Glutamatergic neuron (in vitro differentiated cells): ENCODE measurements at places on chromosomes 6 and 20. TPM values are rescaled to one million over a fixed set of nuclear protein-coding genes. Genes with fewer than 3 reads are reported as not detected.

TREM1 gene
- total RNA-seq, result not detected

- H3K4me1 ChIP-seq, result peaks cover 19% of the 10 kb centered on the region
- no peak overlapping the region for H3K27ac ChIP-seq
- H3K4me3 ChIP-seq, result no peak overlapping the region
- DNase-seq, result no peak
- H3K27me3 ChIP-seq, result peaks cover 3% of the 10 kb centered on the region
These were observed 34.2 kb downstream of the DTNBP1 start for GRCh38 chr6:15628499-15629131.

DNA sequence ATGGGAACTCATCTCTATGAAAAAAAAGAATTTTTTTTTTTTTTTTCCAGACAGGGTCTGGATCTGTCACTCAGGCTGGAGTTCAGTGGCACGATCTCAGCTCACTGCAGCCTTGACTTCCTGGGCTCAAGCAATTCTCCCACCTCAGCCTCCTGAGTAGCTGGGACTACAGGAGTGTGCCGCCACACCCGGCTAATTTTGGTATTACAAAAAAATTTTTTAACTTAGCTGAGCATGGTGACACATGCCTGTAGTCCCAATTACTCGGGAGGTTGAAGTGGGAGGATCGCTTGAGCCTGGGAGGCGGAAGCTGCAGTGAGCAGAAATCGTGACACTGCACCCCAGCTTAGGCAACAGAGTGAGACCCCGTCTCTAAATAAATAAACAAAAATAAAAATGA is 7.5 kb downstream of the DEF6 start:
- H3K4me3 ChIP-seq, result no peak overlapping the region
- peaks cover 4% of the 10 kb centered on the region for H3K36me3 ChIP-seq
- no peak overlapping the region for H3K27ac ChIP-seq
- H3K27me3 ChIP-seq, result peaks cover 2% of the 10 kb centered on the region
- peaks cover 6% of the 10 kb centered on the region for H3K4me1 ChIP-seq
- no peak for DNase-seq

DNA sequence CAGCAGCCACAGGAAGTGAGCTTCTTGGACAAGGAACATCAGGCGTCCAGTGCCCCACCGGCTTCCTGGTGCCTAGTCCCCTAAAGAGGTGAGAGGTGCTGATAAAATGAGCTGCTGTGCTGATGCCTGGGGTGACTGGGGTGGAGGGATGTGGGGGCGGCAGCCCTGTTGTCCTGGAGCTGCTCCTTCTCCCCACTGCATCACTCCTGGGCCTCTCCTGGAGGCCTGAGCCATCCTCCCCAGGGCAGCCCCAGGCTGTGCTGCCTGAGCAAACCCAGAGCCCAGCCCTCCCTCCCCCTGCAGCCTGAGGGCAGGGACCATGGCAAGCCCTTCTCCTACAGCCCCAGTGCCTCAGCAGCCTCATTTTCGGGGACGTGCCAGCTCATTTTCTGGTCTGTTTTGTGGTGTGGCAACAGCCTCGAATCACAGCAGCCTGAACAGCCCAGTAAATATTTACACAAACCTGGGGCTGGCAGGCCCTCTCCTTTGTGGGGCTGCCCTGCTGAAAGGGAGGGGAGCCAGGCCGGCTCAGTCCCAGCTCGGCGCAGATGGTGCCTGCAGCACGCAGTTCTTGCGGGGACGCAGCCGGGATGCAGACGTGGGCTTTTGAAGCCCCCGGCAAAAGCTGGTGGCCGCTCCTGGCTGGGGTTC is 259.9 kb downstream of the DLL1 start:
- peaks cover 8% of the 10 kb centered on the region for H3K27me3 ChIP-seq
- peaks cover 29% of the 10 kb centered on the region for H3K36me3 ChIP-seq
- H3K4me3 ChIP-seq, result no peak overlapping the region
- no peak overlapping the region for H3K27ac ChIP-seq

HLA-DRB1 gene
- 0.34 TPM for total RNA-seq

ZNF292 gene
- total RNA-seq, result 89.9 TPM

CPNE5 gene
- total RNA-seq, result 2.9 TPM

GRCh38 chr20:3887876-3888620 is 1.1 kb upstream of the PANK2 start:
- peaks cover 12% of the 10 kb centered on the region for H3K27me3 ChIP-seq
- peak overlapping the region; percentile 85 for H3K4me3 ChIP-seq
- peaks cover 9% of the 10 kb centered on the region for H3K36me3 ChIP-seq
- H3K27ac ChIP-seq, result peak overlapping the region; percentile 97
- DNase-seq, result peak; percentile 34

ARFGEF3 gene
- 15.3 TPM for total RNA-seq

- peaks cover 2% of the 10 kb centered on the region for H3K4me1 ChIP-seq
- no peak overlapping the region for H3K4me3 ChIP-seq
- H3K27ac ChIP-seq, result no peak overlapping the region
- no peak for DNase-seq
- no peaks in the 10 kb centered on the region for H3K36me3 ChIP-seq
- H3K27me3 ChIP-seq, result peaks cover 5% of the 10 kb centered on the region
These were observed 26.3 kb downstream of the C6orf89 start for GRCh38 chr6:36912030-36912454.

- no peak overlapping the region for H3K4me3 ChIP-seq
- H3K4me1 ChIP-seq, result peaks cover 28% of the 10 kb centered on the region
These were observed 259.5 kb upstream of the JARID2 start for GRCh38 chr6:14986370-14986769.

MUCL3 gene
- not detected for total RNA-seq

GRCh38 chr6:1860756-1861348 is 251.1 kb downstream of the FOXC1 start:
- H3K27ac ChIP-seq, result no peak overlapping the region
- no peak overlapping the region for H3K4me3 ChIP-seq
- no peak for DNase-seq
- H3K36me3 ChIP-seq, result no peaks in the 10 kb centered on the region
- H3K4me1 ChIP-seq, result peaks cover 29% of the 10 kb centered on the region

DNA sequence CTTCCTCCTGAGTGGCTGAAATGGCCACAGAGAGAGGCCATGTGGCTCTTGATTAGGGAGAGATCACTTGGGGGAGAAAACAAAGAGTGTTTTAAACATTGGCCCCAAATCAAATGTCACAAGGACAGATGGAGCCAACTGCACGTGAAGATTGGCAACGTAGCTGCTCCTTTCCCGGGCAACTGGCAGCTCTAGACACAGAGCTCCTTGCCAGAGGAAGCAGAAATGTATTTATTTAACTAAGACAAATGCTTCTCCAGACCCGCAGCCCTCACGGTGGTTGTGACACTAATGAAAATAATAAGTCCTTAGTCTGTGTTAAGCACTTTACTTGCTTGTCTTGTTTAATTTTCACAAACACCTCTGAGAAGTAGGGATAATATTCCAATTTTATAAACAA is 49.6 kb upstream of the DSN1 start:
- peaks cover 6% of the 10 kb centered on the region for H3K27me3 ChIP-seq
- DNase-seq, result no peak
- peak overlapping the region; percentile 43 for H3K27ac ChIP-seq

- DNase-seq, result no peak
- H3K36me3 ChIP-seq, result no peaks in the 10 kb centered on the region
- peaks cover 2% of the 10 kb centered on the region for H3K27me3 ChIP-seq
- H3K27ac ChIP-seq, result no peak overlapping the region
These were observed 2.3 kb upstream of the MAS1L start for GRCh38 chr6:29490055-29490454.

DNA sequence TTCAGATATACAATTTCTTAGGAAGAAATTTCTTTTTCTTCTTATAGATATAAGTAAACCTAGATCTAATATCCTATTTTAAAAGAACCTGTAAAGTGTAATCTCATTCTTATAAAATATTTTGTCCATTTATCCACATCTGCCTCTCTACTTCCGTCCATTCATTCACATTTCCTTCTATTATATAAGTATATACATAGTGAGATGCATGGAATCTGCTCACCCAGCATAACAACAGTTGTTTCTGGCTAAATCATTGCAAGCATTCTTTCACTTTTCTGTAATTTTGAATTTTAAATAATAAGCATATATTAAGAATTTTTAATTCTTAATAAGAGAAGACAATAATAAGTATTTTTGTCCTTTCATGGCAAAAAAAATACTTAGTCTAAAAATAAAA is 45.4 kb downstream of the CEP162 start:
- no peak for DNase-seq
- no peaks in the 10 kb centered on the region for H3K27me3 ChIP-seq
- H3K27ac ChIP-seq, result no peak overlapping the region
- H3K4me3 ChIP-seq, result no peak overlapping the region

GRCh38 chr20:10557685-10558084 is 116.1 kb downstream of the JAG1 start:
- peaks cover 10% of the 10 kb centered on the region for H3K4me1 ChIP-seq
- no peak for DNase-seq
- no peak overlapping the region for H3K27ac ChIP-seq
- no peaks in the 10 kb centered on the region for H3K27me3 ChIP-seq

- no peaks in the 10 kb centered on the region for H3K27me3 ChIP-seq
- no peak for DNase-seq
- no peak overlapping the region for H3K27ac ChIP-seq
- no peak overlapping the region for H3K4me3 ChIP-seq
- no peaks in the 10 kb centered on the region for H3K4me1 ChIP-seq
- no peaks in the 10 kb centered on the region for H3K36me3 ChIP-seq
These were observed 62.7 kb downstream of the LRRC1 start for GRCh38 chr6:53857318-53858094.

- H3K4me3 ChIP-seq, result no peak overlapping the region
- no peak overlapping the region for H3K27ac ChIP-seq
- peaks cover 2% of the 10 kb centered on the region for H3K4me1 ChIP-seq
- DNase-seq, result no peak
- H3K36me3 ChIP-seq, result peaks cover 1% of the 10 kb centered on the region
These were observed 129.8 kb upstream of the ZFP64 start for GRCh38 chr20:52321396-52321795.

- H3K27ac ChIP-seq, result no peak overlapping the region
- no peak overlapping the region for H3K4me3 ChIP-seq
- peaks cover 5% of the 10 kb centered on the region for H3K36me3 ChIP-seq
- H3K4me1 ChIP-seq, result no peaks in the 10 kb centered on the region
- no peaks in the 10 kb centered on the region for H3K27me3 ChIP-seq
These were observed 37.3 kb upstream of the UST start for GRCh38 chr6:148709577-148709976.

DNA sequence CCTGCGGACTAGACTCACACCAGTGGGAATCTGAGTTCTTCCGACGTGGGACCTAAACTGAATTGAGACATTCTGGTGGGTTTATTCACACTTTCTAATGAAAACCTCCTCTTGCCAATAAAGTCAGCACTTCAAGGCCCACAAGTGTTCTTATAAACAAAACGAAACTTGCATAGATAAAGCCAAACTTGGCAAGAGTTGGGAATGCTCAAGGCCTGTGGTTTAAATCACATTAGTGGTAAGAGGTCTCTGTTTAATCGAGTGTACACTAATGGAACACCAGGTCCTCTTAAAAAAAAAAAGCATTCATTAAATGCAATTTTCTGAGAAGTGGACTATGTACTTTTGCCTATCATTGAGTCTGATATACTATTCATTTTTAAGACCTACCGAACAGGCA is 143.3 kb downstream of the SMOC2 start:
- no peak for DNase-seq
- H3K4me1 ChIP-seq, result no peaks in the 10 kb centered on the region
- H3K4me3 ChIP-seq, result no peak overlapping the region
- peaks cover 2% of the 10 kb centered on the region for H3K27me3 ChIP-seq

MYLK4 gene
- total RNA-seq, result 0.49 TPM

DNA sequence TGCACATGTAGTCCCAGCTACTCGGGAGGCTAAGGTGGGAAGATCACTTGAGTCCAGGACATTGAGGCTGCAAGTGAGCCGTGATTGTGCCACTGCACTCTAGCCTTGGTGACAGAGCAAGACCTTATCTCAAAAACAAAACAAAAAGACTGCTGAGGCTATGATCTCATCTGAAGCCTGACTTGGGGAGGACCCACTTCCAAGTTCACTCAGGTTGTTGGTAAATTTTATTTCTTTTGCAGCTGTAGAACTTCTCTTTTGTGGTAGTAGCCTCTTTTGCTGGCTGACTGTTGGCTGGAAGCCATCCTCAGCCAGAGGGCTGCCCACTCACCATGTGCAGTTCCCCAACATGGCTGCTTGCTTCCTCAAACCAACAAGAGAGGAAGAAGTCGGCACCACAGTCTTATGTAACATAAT is 36.8 kb upstream of the ME1 start:
- DNase-seq, result no peak
- no peaks in the 10 kb centered on the region for H3K4me1 ChIP-seq
- no peak overlapping the region for H3K4me3 ChIP-seq

- H3K27me3 ChIP-seq, result peaks cover 17% of the 10 kb centered on the region
- H3K36me3 ChIP-seq, result peaks cover 7% of the 10 kb centered on the region
- no peak overlapping the region for H3K4me3 ChIP-seq
- peaks cover 55% of the 10 kb centered on the region for H3K4me1 ChIP-seq
- H3K27ac ChIP-seq, result no peak overlapping the region
- DNase-seq, result no peak
These were observed 5.7 kb downstream of the CDC25B start for GRCh38 chr20:3801846-3802245.

- H3K27ac ChIP-seq, result peak overlapping the region; percentile 64
- no peaks in the 10 kb centered on the region for H3K36me3 ChIP-seq
- no peak for DNase-seq
- H3K27me3 ChIP-seq, result peaks cover 15% of the 10 kb centered on the region
- H3K4me3 ChIP-seq, result no peak overlapping the region
- H3K4me1 ChIP-seq, result peaks cover 20% of the 10 kb centered on the region
These were observed 70.5 kb upstream of the PIM1 start for GRCh38 chr6:37099442-37099841.

- H3K27ac ChIP-seq, result no peak overlapping the region
- peaks cover 2% of the 10 kb centered on the region for H3K27me3 ChIP-seq
- H3K36me3 ChIP-seq, result no peaks in the 10 kb centered on the region
- H3K4me1 ChIP-seq, result peaks cover 7% of the 10 kb centered on the region
- no peak for DNase-seq
These were observed 103.0 kb downstream of the PLEKHG1 start for GRCh38 chr6:150702675-150703074.

- no peaks in the 10 kb centered on the region for H3K27me3 ChIP-seq
- H3K27ac ChIP-seq, result no peak overlapping the region
- no peak overlapping the region for H3K4me3 ChIP-seq
- no peaks in the 10 kb centered on the region for H3K4me1 ChIP-seq
- peak; percentile 84 for DNase-seq
These were observed 129.9 kb downstream of the LPA start for GRCh38 chr6:160534050-160534696.

DNA sequence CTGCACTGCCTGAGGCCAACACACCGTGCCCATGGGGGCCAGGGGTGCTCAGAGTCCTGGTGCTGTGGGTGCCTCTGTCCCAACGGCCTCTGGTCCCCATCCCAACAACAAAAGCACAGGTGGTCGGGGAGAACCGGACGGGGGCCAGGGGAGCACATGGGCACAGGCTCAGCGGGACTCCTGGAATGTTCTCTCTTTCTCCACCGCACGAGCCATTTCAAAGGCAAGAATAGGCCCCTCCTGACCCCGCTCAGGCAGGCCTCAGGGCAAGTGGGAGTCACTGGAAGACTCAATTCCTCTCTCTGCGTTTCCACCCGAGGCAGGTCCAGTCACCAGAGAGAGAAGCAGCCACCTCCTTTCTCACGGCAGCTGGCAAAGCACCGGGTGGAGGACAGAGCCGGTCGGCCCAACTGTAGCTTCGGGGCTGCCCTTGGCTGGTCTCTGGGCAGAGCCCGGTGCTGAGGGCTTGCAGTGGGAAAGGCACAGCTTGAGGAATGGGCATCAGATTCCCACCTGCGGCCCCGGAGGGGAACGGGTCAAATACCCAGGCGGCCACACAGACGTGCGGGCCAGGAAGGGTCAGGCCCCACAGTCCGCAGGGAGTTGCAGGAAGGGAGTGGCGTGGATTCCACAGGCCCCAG is 55.2 kb downstream of the KCNQ2 start:
- H3K36me3 ChIP-seq, result no peaks in the 10 kb centered on the region
- H3K4me1 ChIP-seq, result peaks cover 21% of the 10 kb centered on the region
- no peak for DNase-seq
- H3K4me3 ChIP-seq, result peak overlapping the region; percentile 68
- peak overlapping the region; percentile 97 for H3K27ac ChIP-seq
- peaks cover 23% of the 10 kb centered on the region for H3K27me3 ChIP-seq

- H3K36me3 ChIP-seq, result no peaks in the 10 kb centered on the region
- DNase-seq, result no peak
- H3K4me1 ChIP-seq, result no peaks in the 10 kb centered on the region
These were observed 15.2 kb downstream of the VNN2 start for GRCh38 chr6:132742495-132742894.
